Activated CD4-positive, alpha-beta T cell treated with anti-CD3 and anti-CD28 coated beads, Interleukin-2, amount 50 U/mL, for 24 hours (primary cell): ENCODE measurements at places on chromosomes 11 and 22.

DNA sequence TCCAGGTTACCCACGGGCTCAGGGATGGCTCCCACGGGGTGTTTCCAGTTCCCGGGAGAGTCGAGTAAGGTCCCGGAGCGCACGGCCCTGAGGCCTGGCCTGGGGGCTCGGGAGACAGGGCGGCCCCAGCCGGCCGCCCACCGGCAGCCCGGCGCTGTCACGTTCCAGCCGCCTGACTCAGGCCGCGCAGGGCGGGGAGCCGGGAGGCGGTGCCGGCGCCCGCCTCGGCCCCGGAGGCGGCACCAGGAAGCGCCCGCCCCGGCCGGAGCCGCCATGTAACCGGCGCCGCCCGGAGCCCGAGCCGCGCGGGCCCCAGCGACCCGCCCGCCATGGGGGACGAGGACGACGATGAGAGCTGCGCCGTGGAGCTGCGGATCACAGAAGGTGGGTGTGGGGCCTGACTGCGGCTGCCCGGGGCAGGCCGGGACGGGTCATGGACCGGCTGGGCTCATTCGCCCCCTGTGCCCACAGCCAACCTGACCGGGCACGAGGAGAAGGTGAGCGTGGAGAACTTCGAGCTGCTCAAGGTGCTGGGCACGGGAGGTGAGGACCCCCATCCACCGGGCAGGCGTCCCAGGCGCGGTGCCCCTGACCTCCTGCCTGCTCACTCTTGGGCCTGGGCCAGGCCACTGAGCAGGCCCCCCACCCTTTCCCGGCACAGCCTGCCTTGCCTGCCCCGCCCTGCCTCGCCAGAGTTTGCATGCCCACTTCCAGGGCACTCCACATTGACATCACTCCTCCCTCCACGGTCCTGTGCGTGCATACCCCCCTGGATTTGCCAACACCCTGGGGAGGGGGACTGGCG, at the start of gene RPS6KA4:
TSS of gene RPS6KA4 (plus strand) at position 256 of the 805 bp plus-strand sequence. CDS start at position 330, 74 bp downstream.
- no peak for DNase-seq

DNA sequence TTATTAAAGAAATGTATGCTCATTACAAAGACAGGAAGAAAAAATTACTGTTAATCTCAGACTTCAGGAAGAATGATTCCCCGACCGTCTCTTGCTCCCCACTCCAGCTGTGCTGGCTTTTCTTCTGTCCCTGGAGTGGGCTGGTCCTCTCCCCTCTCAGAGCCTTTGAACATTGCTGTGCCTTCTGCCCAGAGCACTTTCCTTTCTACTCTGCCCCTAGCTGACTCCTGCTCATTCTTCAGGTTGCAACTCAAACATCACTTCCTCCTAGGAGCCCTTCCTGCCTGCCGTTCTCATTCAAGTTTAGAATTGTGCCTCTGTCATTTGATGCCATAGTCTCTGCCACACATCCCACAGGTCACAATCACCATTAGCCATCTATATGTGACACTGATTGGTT, 329.5 kb downstream of the MIAT start:
- DNase-seq: no peak

GRCh38 chr11:64770120-64770519, 8.2 kb downstream of the SF1 start:
- DNase-seq: no peak

- DNase-seq: no peak
Measured at GRCh38 chr11:114466742-114467141, 27.5 kb downstream of the REXO2 start.

DNA sequence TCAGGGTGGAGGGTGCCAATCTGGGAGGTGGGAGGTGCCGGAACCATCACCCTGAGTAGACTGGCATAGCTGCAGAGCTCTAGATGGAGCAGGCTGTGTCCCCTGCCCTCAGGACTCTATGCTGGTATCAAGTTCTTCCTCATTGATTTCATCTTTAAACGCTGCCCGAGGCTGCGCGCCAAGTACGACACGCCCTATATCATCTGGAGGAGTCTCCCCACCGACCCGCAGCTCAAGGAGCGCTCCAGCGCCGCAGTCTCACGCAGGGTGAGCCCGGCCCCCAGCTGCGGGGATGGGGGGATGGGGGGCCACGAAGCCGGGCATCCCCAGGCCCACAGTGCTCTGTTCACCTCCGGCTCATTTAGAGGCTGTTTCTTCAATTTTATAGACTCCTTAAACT, 52.5 kb downstream of the GRAMD4 start:
- DNase-seq: no peak

GRCh38 chr11:124740277-124740882, 638 bp downstream of the NRGN start:
- no peak for DNase-seq

GRCh38 chr11:13233173-13233745, 44.3 kb upstream of the BMAL1 start:
- DNase-seq: no peak

DNA sequence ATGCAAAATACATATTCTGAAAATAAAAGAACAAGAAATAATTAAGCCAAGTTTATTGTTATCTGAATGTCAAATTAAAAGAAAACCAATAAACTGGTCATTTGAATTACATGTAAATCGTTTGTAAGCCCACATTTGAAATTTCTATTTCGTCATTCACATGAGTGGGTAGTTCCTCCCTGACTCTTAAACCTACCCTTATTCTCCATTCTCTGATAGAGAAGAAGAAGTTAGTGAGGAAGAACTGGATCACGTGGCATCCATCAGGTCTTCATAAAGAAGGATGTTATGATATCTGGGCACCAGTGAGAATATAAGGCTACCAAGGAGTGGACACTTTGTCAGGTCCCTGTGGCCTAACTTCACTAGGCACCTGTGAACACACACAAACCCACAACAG, 328.1 kb downstream of the OPCML start:
- no peak for DNase-seq
